ENCODE measurements at places on chromosomes 6 and 20.

GRCh38 chr6:22068561-22069305 is 228.1 kb downstream of the PRL start:
- no peaks in the 10 kb centered on the region for H3K27me3 ChIP-seq
- H3K4me3 ChIP-seq = no peak overlapping the region
- no peaks in the 10 kb centered on the region for H3K36me3 ChIP-seq
- H3K4me1 ChIP-seq = peaks cover 31% of the 10 kb centered on the region
- no peak overlapping the region for H3K27ac ChIP-seq

DNA sequence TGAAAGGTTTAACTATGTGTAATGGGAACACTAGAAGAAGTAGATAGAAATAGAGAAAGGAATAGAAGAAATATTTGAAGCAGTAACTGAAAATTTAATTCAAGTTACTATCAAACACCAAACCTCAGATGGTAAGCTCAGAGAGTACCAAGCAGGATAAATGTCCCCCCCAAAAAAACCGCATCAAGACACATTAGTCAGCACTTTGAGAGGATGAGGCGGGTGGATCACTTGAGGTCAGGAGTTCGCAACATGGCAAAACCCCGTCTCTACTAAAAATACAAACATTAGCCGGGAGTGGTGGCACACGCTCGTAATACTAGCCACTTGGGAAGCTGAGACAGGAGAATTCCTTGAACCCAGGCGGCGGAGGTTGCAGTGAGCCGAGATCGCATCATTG is 253.1 kb downstream of the C6orf118 start:
- no peaks in the 10 kb centered on the region for H3K27me3 ChIP-seq
- H3K4me3 ChIP-seq = no peak overlapping the region
- no peaks in the 10 kb centered on the region for H3K36me3 ChIP-seq
- DNase-seq = no peak
- no peak overlapping the region for H3K27ac ChIP-seq
- H3K4me1 ChIP-seq = no peaks in the 10 kb centered on the region

GRCh38 chr20:7155794-7156193 is 388.3 kb downstream of the BMP2 start:
- no peaks in the 10 kb centered on the region for H3K27me3 ChIP-seq
- no peak for DNase-seq
- no peaks in the 10 kb centered on the region for H3K36me3 ChIP-seq
- H3K4me3 ChIP-seq = no peak overlapping the region

GRCh38 chr6:52253494-52253893 is 9.2 kb upstream of the IL17F start:
- H3K4me1 ChIP-seq = no peaks in the 10 kb centered on the region
- H3K4me3 ChIP-seq = no peak overlapping the region
- H3K36me3 ChIP-seq = no peaks in the 10 kb centered on the region

- DNase-seq = no peak
- no peak overlapping the region for H3K4me3 ChIP-seq
- no peaks in the 10 kb centered on the region for H3K4me1 ChIP-seq
- H3K27ac ChIP-seq = no peak overlapping the region
- peaks cover 3% of the 10 kb centered on the region for H3K27me3 ChIP-seq
Measured at GRCh38 chr6:39961178-39961577, 26.9 kb upstream of the MOCS1 start.

DNA sequence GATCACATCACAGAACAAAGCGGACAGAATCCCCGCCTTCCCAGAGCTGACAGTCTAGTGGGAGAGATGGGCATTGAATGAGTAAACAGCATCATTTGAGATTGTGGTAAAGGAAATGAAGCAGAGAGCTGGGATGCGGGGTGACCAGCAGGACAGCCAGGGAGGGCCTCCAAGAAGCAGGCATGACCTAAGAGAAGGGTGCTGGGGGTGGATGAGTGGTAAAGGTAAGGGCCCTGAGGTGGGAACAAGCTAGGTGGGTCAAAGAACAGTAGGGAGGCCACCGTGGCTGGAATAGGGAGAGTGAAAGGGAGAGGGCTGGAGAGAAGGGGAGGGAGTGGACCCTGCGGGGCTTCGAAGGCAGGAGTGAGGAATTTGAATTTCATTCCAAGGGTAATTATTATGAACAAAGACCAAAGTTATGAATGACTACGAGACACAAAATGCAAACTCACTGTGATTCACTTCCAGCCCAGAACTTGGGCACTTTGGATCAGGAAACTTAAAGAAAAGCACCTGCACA is 61.4 kb downstream of the CEBPB start:
- no peak overlapping the region for H3K4me3 ChIP-seq
- no peak overlapping the region for H3K27ac ChIP-seq
- peaks cover 37% of the 10 kb centered on the region for H3K4me1 ChIP-seq
- H3K36me3 ChIP-seq = no peaks in the 10 kb centered on the region
- DNase-seq = no peak

DNA sequence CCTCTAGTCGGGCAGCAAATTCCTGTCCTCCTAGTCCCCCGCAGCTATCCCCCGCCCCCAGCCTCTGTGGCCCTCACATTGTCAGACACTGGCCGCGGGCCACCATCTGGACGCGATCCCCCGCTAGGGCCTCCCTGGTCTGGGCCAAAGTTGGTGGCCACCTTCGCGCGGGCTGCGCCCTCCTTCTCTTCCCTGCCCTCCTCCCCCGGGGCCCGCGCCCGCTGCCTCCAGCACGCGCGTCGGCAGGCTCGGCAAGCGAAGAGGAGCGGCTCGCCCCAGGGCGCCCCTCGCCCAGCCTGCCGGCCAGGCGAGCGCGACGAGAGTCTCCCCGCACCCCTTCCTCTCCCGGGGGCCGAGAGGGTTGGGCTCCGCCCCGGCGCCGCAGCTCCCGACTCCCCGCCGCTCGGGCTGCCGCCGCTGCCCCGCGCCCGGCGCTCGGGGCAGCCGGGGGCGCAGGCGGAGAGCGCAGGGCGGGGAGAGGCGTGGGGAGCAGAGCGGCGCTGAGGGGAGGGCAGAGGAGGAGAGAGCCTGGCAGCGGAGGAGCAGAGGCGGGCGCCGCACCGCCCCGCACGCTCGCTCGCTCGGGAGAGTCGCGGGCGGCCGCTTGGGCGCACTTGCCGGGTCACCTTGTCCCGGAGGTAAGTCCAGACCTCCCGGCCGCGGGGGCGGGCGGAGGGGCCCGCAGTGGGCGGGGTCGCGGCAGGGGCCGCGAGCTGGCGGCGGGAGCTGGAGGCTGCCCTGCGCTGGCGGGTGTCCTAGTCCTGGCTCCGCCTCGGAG is at the start of gene SYNDIG1:
SYNDIG1 (plus strand) TSS at position 514 of the 778 bp plus-strand sequence. CDS start 73,469 bp downstream, outside the sequence.
- peaks cover 60% of the 10 kb centered on the region for H3K27me3 ChIP-seq
- no peak within 1 kb of the TSS for H3K4me3 ChIP-seq
- DNase-seq = no peak
- no peaks in the 10 kb centered on the region for H3K36me3 ChIP-seq
- H3K27ac ChIP-seq = no peak within 1 kb of the TSS

DNA sequence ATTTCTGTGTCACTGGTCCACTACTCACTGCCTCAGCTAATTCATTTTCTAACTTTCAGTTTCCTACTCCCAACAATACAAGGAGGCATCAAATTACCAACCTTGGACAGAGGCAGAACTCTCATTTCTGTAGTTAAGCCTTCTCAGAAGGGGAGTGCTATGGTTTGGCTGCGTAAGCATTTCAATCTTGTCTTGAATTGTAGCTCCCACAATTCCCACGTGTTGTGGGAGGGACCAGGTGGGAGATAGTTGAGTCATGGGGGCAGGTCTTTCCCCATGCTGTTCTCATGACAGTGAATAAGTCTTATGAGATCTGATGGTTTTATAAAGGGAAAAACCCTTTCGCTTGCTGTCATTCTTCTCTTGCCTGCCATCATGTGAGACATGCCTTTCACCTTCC is 22.9 kb downstream of the HLA-DRA start:
- H3K27me3 ChIP-seq = peaks cover 10% of the 10 kb centered on the region
- no peak overlapping the region for H3K4me3 ChIP-seq
- H3K4me1 ChIP-seq = no peaks in the 10 kb centered on the region

GRCh38 chr6:25027221-25027916 is 91.6 kb upstream of the RIPOR2 start:
- no peak for DNase-seq
- H3K4me1 ChIP-seq = peaks cover 18% of the 10 kb centered on the region
- no peaks in the 10 kb centered on the region for H3K36me3 ChIP-seq

DNA sequence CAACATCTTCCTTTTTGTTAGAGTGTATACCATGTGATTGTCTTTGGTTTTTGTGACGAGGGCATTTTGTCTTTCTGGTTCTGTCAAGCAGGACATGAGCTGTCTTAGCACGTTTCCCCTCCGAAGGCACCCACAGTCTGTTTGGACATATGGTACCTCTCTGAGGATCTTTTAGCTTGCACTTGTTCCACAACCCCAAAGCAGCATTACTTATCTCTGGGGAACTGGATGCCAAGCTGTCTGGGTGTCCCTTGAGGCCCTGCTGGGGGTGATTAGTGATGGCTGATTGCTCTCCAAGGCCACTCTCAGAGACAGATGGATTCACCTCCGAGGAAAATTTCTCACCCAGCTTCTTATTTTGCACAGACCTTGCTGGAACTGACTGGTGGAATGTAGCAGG is 445.0 kb upstream of the CHD6 start:
- no peak for DNase-seq
- no peaks in the 10 kb centered on the region for H3K36me3 ChIP-seq
- no peak overlapping the region for H3K4me3 ChIP-seq
- H3K27me3 ChIP-seq = no peaks in the 10 kb centered on the region
- no peaks in the 10 kb centered on the region for H3K4me1 ChIP-seq

DNA sequence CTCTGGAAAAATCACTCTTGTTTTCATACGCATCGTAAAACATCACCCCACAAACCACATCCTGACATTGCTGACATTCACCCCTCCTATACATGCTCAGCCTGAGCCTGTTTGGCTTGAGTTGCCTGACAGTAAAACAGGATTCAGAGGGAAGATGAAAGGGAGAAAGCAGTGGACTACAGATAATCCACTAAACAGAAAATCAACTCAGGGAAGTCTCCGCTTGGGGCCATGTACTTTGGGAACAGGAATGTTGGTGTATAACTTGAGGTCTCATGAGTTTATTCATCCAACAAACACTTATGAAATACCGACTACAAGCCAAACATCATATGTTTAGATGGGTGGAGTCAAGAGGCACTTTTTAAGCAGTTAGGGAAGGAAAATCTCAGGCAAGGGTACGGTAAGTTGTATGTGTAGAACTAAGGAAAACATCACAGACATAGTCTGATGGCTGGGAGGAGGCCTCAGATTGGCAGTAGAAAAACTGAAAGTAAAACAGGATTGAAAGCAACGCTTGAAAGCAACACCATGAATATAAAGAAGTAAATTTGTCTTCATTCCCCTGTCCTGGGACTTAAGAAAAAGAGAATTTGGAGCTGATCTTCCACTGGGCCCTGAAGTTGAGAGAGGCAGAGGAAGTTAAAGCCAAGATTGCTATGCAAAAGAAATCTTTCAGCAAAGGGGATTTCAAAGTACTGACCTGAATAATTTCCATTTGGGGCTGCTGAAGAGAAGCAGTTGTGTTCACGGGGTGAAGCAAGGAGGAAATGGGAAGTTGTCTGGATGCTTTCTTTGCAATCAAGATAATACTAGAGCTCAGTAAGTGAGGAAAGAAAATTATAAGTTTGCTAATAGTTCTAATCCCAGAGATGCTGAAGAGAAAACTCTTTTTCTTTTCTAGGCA is 28.8 kb downstream of the PDE7B start:
- H3K27me3 ChIP-seq = no peaks in the 10 kb centered on the region
- H3K4me1 ChIP-seq = peaks cover 6% of the 10 kb centered on the region
- H3K27ac ChIP-seq = no peak overlapping the region
- H3K4me3 ChIP-seq = no peak overlapping the region
- no peaks in the 10 kb centered on the region for H3K36me3 ChIP-seq

DNA sequence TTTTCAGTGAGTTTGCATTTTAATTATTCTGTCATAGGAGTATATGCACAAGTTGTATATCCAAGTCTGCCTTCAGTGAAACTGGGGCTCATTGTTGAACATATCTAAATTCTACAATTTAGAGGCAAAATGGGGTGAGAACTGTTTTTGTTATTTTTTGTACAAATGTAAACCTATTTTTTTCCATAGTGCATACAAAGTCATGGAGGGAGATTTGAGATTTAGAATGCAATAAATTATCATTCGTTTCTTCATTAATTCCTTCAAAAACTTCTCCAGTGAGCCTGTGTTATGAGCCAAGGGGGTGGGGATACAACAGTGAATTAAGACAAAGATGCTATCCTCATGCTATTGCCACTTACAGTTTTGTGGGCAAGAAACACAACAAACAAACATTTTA is 29.8 kb upstream of the RHAG start:
- H3K4me1 ChIP-seq = no peaks in the 10 kb centered on the region
- H3K36me3 ChIP-seq = no peaks in the 10 kb centered on the region
- no peak overlapping the region for H3K27ac ChIP-seq
- no peak overlapping the region for H3K4me3 ChIP-seq

- peak overlapping the region; percentile 89 for H3K27ac ChIP-seq
- H3K4me3 ChIP-seq = no peak overlapping the region
- DNase-seq = peak; percentile 92
- H3K4me1 ChIP-seq = peaks cover 71% of the 10 kb centered on the region
Measured at GRCh38 chr20:40323361-40323794, 365.7 kb downstream of the MAFB start.

GRCh38 chr6:13453771-13454251 is 33.6 kb downstream of the GFOD1 start:
- H3K36me3 ChIP-seq = peaks cover 18% of the 10 kb centered on the region
- H3K27ac ChIP-seq = peak overlapping the region; percentile 71
- peak overlapping the region; percentile 11 for H3K4me3 ChIP-seq
- no peaks in the 10 kb centered on the region for H3K27me3 ChIP-seq

DNA sequence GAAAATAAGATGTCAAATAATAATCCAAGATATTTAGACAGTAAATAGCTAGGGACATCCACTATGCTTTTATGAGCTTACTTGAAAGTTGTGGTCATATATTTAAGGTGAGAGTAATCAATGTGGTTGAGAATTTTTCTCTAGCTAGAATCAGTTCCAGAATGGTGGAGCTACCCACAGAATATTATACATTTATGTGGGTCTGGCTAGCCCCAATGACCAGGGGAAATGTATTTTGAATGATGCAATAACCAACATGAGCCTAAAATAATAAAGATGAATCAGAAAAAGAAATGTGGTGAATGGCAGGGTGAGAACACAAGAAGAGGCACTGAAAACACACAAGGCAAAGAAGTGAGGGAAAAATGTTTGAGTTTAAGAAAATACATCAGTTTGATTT is 325.7 kb downstream of the TBC1D32 start:
- H3K27ac ChIP-seq = no peak overlapping the region
- no peaks in the 10 kb centered on the region for H3K27me3 ChIP-seq
- H3K4me1 ChIP-seq = no peaks in the 10 kb centered on the region
- DNase-seq = no peak

GRCh38 chr20:50504231-50504823 is 5.9 kb upstream of the PTPN1 start:
- H3K27ac ChIP-seq = no peak overlapping the region
- H3K4me3 ChIP-seq = no peak overlapping the region
- no peaks in the 10 kb centered on the region for H3K36me3 ChIP-seq
- H3K27me3 ChIP-seq = no peaks in the 10 kb centered on the region

Measured in CD14-positive monocyte (primary cell).